ENCODE measurements at places on chromosomes 3 and 15. TPM values are rescaled to one million over a fixed set of nuclear protein-coding genes. Genes with fewer than 3 reads are reported as not detected.

- no peaks in the 10 kb centered on the region for H3K4me1 ChIP-seq
- H3K27ac ChIP-seq: no peak overlapping the region
- DNase-seq: no peak
- no peaks in the 10 kb centered on the region for H3K36me3 ChIP-seq
Measured at GRCh38 chr3:106184540-106185457, 316.0 kb upstream of the CBLB start.

- H3K27ac ChIP-seq: no peak overlapping the region
- H3K36me3 ChIP-seq: no peaks in the 10 kb centered on the region
- H3K4me3 ChIP-seq: peak overlapping the region; percentile 19
- DNase-seq: no peak
- H3K27me3 ChIP-seq: peaks cover 28% of the 10 kb centered on the region
- peaks cover 13% of the 10 kb centered on the region for H3K4me1 ChIP-seq
Measured at GRCh38 chr3:8767256-8767666, 2.2 kb downstream of the OXTR start.

GRCh38 chr3:137925080-137925479 is 84.9 kb upstream of the CLDN18 start:
- no peak overlapping the region for H3K27ac ChIP-seq
- no peaks in the 10 kb centered on the region for H3K36me3 ChIP-seq
- H3K4me1 ChIP-seq: no peaks in the 10 kb centered on the region
- no peak overlapping the region for H3K4me3 ChIP-seq

- no peaks in the 10 kb centered on the region for H3K4me1 ChIP-seq
- no peak for DNase-seq
- H3K36me3 ChIP-seq: no peaks in the 10 kb centered on the region
- no peak overlapping the region for H3K4me3 ChIP-seq
- no peak overlapping the region for H3K27ac ChIP-seq
- H3K27me3 ChIP-seq: no peaks in the 10 kb centered on the region
Measured at GRCh38 chr3:25035526-25035925, 392.5 kb upstream of the RARB start.

- H3K4me1 ChIP-seq: no peaks in the 10 kb centered on the region
- no peak overlapping the region for H3K27ac ChIP-seq
- H3K4me3 ChIP-seq: no peak overlapping the region
Measured at GRCh38 chr3:153215966-153216365, 53.9 kb downstream of the RAP2B start.

DNA sequence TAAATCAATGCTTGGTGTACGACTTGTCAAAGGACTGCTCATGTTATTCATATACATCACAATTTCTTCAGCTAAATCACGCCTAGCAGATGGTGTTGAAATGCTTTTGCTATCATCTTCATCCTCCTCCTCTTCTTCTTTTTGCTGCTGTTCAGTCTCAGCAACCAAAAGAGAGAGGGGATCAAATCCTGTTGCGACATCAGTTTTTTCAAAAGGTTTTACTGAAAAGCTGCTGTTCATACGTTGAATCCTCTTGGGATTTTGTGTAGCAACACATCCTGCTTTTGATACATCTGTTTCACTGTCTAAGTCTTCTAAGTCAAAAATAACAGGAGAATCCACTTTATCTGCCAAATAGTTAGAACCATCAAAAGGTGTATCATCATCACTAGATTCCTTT is 69.0 kb downstream of the SLC24A1 start:
- H3K27ac ChIP-seq: no peak overlapping the region
- no peaks in the 10 kb centered on the region for H3K36me3 ChIP-seq
- no peak overlapping the region for H3K4me3 ChIP-seq
- H3K4me1 ChIP-seq: no peaks in the 10 kb centered on the region
- DNase-seq: no peak

DNA sequence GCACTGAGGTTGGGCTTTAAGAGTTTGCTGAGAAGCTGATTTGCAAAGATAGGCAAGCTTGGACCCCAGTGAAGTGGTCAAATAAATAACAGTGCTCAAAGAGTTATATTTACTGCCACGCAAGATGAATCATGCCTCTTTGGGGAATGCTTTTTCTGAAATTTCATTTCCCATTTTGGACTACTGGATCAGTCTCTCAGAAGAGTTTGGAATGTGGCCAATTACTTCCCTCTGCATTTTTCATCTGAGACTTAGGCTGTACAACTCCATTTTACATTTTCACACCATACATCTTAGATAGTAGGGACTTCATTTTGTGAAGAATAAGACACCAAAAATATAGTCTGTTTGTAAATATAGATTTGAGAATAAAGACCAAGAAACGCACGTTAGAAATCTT is 419.7 kb downstream of the FGF12 start:
- H3K4me3 ChIP-seq: no peak overlapping the region
- no peak overlapping the region for H3K27ac ChIP-seq
- no peak for DNase-seq
- no peaks in the 10 kb centered on the region for H3K36me3 ChIP-seq
- no peaks in the 10 kb centered on the region for H3K27me3 ChIP-seq
- no peaks in the 10 kb centered on the region for H3K4me1 ChIP-seq

- no peak for DNase-seq
- no peak overlapping the region for H3K27ac ChIP-seq
- no peaks in the 10 kb centered on the region for H3K27me3 ChIP-seq
- H3K4me1 ChIP-seq: no peaks in the 10 kb centered on the region
- no peaks in the 10 kb centered on the region for H3K36me3 ChIP-seq
Measured at GRCh38 chr3:78895528-78895927, 872.3 kb downstream of the ROBO1 start.

GRCh38 chr15:72302955-72303354 is 17.0 kb downstream of the CELF6 start:
- no peaks in the 10 kb centered on the region for H3K27me3 ChIP-seq
- no peak overlapping the region for H3K27ac ChIP-seq
- no peak overlapping the region for H3K4me3 ChIP-seq
- no peaks in the 10 kb centered on the region for H3K4me1 ChIP-seq
- no peak for DNase-seq
- H3K36me3 ChIP-seq: no peaks in the 10 kb centered on the region

DNA sequence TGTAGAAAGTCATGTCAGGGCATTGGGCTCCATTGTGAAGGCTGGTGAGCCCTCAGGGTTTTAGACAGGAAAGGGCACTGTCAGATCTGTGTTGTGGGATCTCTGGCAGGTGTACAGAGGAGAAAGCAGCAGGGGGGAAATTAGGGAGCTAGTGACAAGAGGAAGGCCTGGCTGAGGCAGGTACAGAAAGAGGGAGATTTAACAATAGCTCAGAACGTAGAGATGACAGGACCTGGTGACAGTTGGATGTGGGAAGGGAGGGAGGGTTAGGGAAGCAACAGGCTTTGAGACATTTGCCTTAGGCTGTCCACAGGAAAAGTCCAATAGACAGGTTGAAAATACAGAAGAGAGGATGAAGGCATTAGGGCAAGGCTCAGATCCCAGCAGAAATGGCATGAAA is 288.1 kb downstream of the EPHB1 start:
- H3K4me3 ChIP-seq: no peak overlapping the region
- no peak overlapping the region for H3K27ac ChIP-seq
- no peaks in the 10 kb centered on the region for H3K4me1 ChIP-seq
- no peaks in the 10 kb centered on the region for H3K27me3 ChIP-seq

DNA sequence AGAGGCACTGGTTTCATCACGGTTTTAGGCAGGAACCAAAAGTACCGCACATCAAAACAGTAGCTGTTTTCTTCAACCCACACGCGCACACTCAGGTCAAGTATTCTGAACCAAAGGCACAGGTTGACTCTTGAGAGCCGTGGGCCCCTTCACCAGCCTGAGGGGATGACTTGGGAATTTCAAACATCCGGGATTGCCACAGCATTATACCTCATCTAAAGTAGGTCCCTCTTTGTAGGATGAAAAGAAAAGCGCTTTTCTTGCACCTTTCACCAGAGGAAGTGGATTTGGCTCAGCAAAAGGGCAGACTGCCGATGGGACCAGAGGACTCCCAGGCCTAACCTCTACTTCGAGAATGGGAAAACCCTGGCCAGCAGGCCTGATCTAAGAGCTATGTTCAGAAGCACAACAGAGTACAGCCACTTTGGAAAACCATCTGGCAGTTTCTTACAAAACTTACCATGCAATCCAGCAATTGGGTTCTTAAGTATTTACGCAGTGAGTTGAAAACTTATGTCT is 88.2 kb upstream of the PROK2 start:
- DNase-seq: no peak
- H3K27me3 ChIP-seq: no peaks in the 10 kb centered on the region
- H3K4me1 ChIP-seq: no peaks in the 10 kb centered on the region
- no peak overlapping the region for H3K27ac ChIP-seq

- DNase-seq: no peak
- H3K36me3 ChIP-seq: no peaks in the 10 kb centered on the region
- peak overlapping the region; percentile 13 for H3K27ac ChIP-seq
- H3K4me1 ChIP-seq: no peaks in the 10 kb centered on the region
- no peaks in the 10 kb centered on the region for H3K27me3 ChIP-seq
- no peak overlapping the region for H3K4me3 ChIP-seq
Measured at GRCh38 chr15:83904107-83905040, 250.5 kb downstream of the ADAMTSL3 start.

GRCh38 chr3:151085889-151086483 is 522 bp downstream of the MED12L start:
- peaks cover 30% of the 10 kb centered on the region for H3K27me3 ChIP-seq
- H3K4me3 ChIP-seq: peak overlapping the region; percentile 57

- no peaks in the 10 kb centered on the region for H3K36me3 ChIP-seq
- H3K4me1 ChIP-seq: peaks cover 5% of the 10 kb centered on the region
- peaks cover 32% of the 10 kb centered on the region for H3K27me3 ChIP-seq
- H3K4me3 ChIP-seq: no peak overlapping the region
- H3K27ac ChIP-seq: no peak overlapping the region
Measured at GRCh38 chr3:55481744-55482495, 5.2 kb downstream of the WNT5A start.

- H3K27me3 ChIP-seq: no peaks in the 10 kb centered on the region
- H3K36me3 ChIP-seq: no peaks in the 10 kb centered on the region
- H3K4me3 ChIP-seq: no peak overlapping the region
- no peak overlapping the region for H3K27ac ChIP-seq
Measured at GRCh38 chr3:103965764-103966163, 1400.9 kb upstream of the ALCAM start.

DNA sequence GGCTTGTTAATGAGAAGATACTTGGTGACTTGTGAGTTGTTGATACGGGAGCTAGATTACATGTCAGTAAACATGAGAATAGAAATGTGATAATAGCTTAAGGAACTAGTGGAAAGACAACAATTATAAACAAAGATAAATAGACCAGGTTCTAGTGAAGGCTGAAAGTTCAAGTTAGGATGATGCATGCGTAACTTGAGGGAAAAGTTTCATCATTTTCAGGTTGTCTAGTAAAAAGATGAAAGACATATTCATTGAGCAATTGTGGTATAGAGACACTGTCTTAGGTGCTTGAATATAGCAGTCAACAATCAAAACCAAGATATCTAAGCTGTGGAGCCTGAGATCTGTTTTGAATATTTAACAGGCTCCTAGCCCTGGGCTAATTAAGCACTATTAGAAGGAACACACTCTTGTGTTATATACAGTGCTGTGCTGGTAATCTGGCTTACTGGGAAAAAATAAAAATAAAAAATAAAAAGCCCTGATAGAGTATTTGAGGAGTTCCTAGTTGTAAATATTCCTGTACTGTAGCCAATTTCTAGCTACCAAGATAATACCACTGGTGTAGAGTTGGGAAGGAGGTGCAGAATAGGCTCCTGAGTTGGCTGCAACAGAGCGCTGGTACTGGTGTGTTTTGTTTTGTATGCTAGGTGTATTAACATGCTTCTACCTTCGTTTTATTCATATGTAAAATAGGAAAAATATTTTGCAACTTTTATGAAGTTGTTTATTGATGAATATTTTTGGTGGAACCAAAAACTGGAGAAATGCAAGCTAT is 68.5 kb downstream of the NLGN1 start:
- H3K4me1 ChIP-seq: no peaks in the 10 kb centered on the region
- no peaks in the 10 kb centered on the region for H3K27me3 ChIP-seq
- no peak overlapping the region for H3K4me3 ChIP-seq

GRCh38 chr15:42267286-42267685 is 5.7 kb upstream of the GANC start:
- no peak overlapping the region for H3K27ac ChIP-seq
- no peak for DNase-seq
- H3K4me1 ChIP-seq: no peaks in the 10 kb centered on the region
- no peak overlapping the region for H3K4me3 ChIP-seq
- no peaks in the 10 kb centered on the region for H3K27me3 ChIP-seq
- H3K36me3 ChIP-seq: peaks cover 14% of the 10 kb centered on the region

- no peaks in the 10 kb centered on the region for H3K36me3 ChIP-seq
- no peak overlapping the region for H3K27ac ChIP-seq
- no peaks in the 10 kb centered on the region for H3K4me1 ChIP-seq
- H3K27me3 ChIP-seq: no peaks in the 10 kb centered on the region
Measured at GRCh38 chr3:127865941-127866340, 43.6 kb upstream of the MGLL start.

- no peak overlapping the region for H3K27ac ChIP-seq
- no peaks in the 10 kb centered on the region for H3K27me3 ChIP-seq
- H3K36me3 ChIP-seq: no peaks in the 10 kb centered on the region
Measured at GRCh38 chr3:157858821-157859220, 247.4 kb downstream of the SHOX2 start.

DNA sequence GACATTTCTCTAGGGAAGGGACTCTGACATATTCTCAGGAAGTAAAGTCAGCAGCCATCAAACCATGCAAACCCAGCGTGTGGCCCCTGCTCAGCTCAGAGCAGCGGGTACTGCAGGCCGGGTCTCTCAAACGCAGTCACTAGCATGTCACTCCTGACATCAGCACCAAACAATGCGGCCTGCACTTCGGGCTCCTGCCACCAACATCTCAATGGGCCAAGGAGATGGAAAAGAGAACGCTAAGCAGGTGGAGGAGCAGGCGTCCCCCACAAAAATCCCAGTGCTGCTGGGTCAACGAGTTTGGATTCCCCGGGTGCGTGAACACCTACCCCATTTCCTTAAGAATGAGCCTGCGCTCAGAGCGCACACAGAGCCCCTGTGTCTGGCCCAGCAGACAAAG is 9.9 kb upstream of the SPTBN5 start:
- no peaks in the 10 kb centered on the region for H3K27me3 ChIP-seq
- DNase-seq: no peak
- no peak overlapping the region for H3K27ac ChIP-seq
- H3K4me1 ChIP-seq: no peaks in the 10 kb centered on the region

DNA sequence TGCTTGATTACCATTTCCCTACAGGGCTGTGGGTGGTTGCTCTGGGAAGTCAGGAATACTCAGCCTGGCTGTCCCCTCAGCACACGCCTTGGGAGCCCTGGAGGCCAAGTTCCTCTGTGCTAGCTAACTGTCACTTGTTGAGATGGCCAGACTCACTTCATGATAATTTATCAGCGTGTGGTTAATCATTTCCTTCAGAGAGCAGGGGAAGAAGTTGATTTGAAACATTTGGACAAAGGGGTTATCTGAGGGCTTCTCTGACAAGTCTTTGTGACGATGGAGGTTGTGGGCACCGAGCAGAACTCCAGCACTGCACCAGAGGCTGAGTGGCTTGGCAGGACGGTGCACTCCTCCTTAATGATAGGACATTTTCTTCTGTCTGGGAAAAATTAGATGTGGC is 61.9 kb downstream of the WHAMM start:
- no peaks in the 10 kb centered on the region for H3K4me1 ChIP-seq
- DNase-seq: no peak
- no peaks in the 10 kb centered on the region for H3K36me3 ChIP-seq
- H3K4me3 ChIP-seq: no peak overlapping the region
- H3K27me3 ChIP-seq: no peaks in the 10 kb centered on the region
- no peak overlapping the region for H3K27ac ChIP-seq

- no peaks in the 10 kb centered on the region for H3K36me3 ChIP-seq
- H3K27me3 ChIP-seq: no peaks in the 10 kb centered on the region
- peak; percentile 81 for DNase-seq
- H3K4me3 ChIP-seq: peak overlapping the region; percentile 59
- peak overlapping the region; percentile 93 for H3K27ac ChIP-seq
Measured at GRCh38 chr3:134374791-134375581, 739 bp upstream of the AMOTL2 start.

Gene THRB
- total RNA-seq: 27.6 TPM

Gene NUP210
- 23.8 TPM for total RNA-seq

Gene DNAH1
- 7.0 TPM for total RNA-seq

Gene NR1I2
- 70.4 TPM for total RNA-seq

Gene BRK1
- 104 TPM for total RNA-seq

Gene FSTL1
- total RNA-seq: 20.4 TPM

Gene SCN5A
- total RNA-seq: 0.45 TPM

Measured in colonic mucosa (tissue), 4 donors.